ENCODE measurements at places on chromosomes 12 and 14.

DNA sequence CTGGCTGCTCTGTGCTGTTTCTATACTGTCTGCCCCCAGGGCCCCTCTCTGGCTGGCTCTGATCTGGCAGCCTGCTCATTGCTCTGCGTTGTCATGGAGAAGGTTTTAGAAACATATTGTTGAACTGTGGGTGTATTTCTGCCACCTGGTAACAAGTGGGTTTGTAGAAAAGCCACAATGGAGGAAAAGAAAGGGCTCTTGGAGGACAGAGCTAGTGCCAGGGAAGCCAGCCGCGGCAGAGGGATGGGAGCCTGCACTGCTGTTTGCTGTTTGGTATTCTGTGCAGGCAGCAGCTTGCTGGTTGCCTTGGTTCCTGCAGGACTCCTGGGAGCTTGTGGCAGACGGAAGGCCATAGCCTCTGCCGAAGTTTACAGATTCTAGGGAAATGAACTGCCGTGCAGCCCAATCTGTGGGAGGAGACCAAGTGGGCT lies 15.1 kb downstream of the CCDC177 start:
- no peak for DNase-seq

DNA sequence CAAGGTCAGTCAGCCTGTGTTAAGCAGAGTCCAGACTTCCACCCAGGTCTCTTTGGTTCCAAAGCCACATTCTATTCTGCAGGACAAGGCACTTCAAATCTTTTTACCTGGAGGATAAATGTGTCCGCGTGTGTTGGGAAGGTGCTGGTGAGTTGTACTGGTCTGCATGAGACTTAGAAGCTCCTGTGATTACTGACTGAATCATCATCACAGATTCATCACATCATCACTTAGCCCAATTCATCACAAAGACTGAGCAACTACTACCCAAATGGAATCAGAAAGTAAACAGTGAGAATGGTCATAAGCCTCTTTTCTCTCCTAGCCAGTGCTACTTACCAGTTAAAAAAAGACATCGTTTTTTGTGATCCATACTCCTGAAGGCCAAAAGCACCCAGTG lies 5.3 kb downstream of the SLC15A5 start:
- no peak for DNase-seq

- DNase-seq: no peak
Measured at GRCh38 chr12:89949457-89950195, 241.0 kb upstream of the ATP2B1 start.

DNA sequence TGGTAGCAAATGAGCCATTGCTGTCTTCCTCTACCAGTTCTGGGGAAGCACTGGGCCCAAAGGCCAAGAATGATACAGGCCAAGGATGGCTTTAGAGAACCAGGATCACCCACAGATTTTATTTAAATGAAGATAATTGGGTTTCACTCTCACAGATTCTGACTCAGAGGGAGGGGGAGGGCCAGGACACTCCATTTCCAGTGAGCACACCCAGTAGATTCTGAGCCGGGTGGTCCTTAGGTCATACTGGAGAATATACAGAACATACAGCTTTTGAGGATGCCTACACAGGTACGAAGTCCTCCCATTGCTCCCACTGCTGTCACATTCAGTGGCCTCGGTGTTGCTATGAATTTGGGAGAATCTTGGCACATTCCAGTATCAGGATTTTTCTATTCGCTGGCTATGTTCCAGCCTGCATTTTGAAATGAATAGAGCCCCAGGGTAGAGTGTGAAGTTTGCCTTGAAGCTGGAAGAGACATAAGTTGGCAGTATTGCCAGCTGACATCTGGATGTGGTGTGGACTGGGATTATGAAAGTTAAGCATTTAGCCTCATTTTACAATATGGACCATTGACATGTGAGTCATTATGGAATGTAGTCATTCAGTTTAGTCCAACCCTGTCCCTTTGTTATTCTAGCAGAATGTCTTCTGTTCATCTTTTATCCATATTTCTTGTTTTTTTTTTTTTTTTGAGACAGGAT lies 45.8 kb upstream of the POC1B start:
- no peak for DNase-seq

DNA sequence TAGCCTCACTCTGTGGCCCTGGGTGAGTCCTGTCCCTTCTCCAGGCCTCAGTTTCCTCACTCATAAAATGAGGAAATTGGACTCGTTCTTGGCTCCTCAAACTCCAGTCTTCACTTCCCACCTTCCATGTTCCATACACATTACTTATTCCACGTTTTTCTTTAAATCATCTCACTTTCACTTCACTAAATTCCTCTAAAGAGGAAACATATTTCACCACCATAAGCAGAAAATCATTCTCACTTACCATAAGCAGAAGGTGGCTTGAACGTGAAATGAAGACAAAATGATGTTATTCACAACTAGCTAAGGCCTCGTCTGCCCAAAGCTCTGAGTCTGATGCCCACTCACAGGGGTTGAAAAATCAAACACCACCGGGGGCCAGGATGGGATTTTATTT lies 278.3 kb downstream of the ADGRD1 start:
- no peak for DNase-seq

GRCh38 chr14:83419420-83419819 lies 1885.8 kb upstream of the SEL1L start:
- no peak for DNase-seq

DNA sequence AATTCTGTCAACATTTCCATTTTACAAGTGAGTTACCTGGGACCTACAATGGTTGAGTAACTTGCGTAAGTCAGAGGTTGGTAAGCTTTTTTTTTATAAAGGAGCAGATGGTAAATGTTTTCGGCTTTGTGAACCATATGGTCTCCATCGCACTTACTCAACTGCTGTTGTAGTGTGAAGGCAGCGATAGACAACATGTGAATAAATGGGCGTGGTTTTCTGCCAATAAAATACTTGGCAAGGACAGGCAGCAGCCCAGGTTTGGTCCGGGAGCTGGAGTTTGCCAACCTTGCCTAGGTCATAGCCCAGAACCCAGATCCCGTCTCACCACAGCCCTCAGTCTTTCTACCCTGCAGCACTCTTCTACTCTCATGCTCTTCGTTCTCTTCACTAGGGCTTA lies 6.3 kb downstream of the DDX55 start:
- DNase-seq: no peak
